ENCODE measurements at places on chromosomes 1 and 21. TPM values are rescaled to one million over a fixed set of nuclear protein-coding genes. Genes with fewer than 3 reads are reported as not detected.

SHE gene
- total RNA-seq = not detected

OR13G1 gene
- total RNA-seq = not detected

ACTN2 gene
- 0.18 TPM for total RNA-seq

TDRD5 gene
- total RNA-seq = not detected

ADGRL2 gene
- total RNA-seq = not detected

- H3K4me3 ChIP-seq = no peak overlapping the region
- no peak for DNase-seq
- H3K4me1 ChIP-seq = no peaks in the 10 kb centered on the region
- H3K36me3 ChIP-seq = peaks cover 17% of the 10 kb centered on the region
- no peaks in the 10 kb centered on the region for H3K27me3 ChIP-seq
These were observed 79.6 kb downstream of the NME7 start for GRCh38 chr1:169288011-169288414.

DNA sequence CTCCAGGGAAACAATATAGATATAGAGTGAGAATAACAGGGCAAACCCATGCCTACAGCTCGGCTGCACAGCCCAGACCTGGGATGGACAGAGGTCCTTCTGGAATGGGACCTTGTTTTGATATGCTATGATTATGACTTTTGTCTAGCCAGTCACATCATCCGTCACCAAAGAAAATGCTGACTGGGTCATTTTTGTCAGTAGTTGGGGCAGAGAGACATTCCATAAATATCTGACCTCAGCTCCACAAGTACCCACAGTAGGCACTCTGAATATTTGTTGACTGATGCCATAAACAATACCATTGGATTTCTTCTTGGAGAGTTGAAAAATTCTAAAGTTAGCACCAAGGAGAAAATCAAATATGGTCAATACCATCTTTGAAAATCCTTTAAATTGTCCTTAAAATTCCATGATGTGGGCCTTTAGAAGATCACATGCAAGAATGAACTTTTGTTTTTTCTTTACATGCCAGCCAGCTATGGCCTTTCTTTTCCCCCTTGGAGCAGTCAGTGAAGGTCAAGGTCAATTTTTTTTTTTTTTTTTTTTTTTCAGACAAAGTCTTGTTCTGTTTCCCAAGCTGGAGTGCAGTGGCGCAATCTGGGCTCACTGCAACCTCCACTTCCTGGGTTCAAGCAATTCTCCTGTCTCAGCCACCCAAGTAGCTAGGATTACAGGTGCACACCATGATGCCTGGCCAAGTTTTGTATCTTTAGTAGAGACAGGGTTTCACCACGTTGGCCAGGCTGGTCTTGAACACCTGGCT lies 7.3 kb downstream of the TMCO4 start:
- no peak overlapping the region for H3K27ac ChIP-seq
- H3K27me3 ChIP-seq = no peaks in the 10 kb centered on the region
- no peak for DNase-seq
- H3K4me3 ChIP-seq = no peak overlapping the region

GRCh38 chr1:61781151-61781550 lies 38.9 kb downstream of the PATJ start:
- no peaks in the 10 kb centered on the region for H3K27me3 ChIP-seq
- H3K4me3 ChIP-seq = no peak overlapping the region
- peaks cover 2% of the 10 kb centered on the region for H3K36me3 ChIP-seq
- H3K4me1 ChIP-seq = peaks cover 48% of the 10 kb centered on the region

- H3K27ac ChIP-seq = no peak overlapping the region
- H3K27me3 ChIP-seq = no peaks in the 10 kb centered on the region
- H3K4me1 ChIP-seq = peaks cover 6% of the 10 kb centered on the region
- no peaks in the 10 kb centered on the region for H3K36me3 ChIP-seq
- no peak for DNase-seq
- H3K4me3 ChIP-seq = no peak overlapping the region
These were observed 76.6 kb downstream of the HHAT start for GRCh38 chr1:210405316-210405715.

- DNase-seq = no peak
- H3K4me1 ChIP-seq = peaks cover 10% of the 10 kb centered on the region
- H3K4me3 ChIP-seq = no peak overlapping the region
- peaks cover under 1% of the 10 kb centered on the region for H3K27me3 ChIP-seq
- H3K27ac ChIP-seq = no peak overlapping the region
- no peaks in the 10 kb centered on the region for H3K36me3 ChIP-seq
These were observed 38.7 kb upstream of the GPR157 start for GRCh38 chr1:9167638-9168037.

DNA sequence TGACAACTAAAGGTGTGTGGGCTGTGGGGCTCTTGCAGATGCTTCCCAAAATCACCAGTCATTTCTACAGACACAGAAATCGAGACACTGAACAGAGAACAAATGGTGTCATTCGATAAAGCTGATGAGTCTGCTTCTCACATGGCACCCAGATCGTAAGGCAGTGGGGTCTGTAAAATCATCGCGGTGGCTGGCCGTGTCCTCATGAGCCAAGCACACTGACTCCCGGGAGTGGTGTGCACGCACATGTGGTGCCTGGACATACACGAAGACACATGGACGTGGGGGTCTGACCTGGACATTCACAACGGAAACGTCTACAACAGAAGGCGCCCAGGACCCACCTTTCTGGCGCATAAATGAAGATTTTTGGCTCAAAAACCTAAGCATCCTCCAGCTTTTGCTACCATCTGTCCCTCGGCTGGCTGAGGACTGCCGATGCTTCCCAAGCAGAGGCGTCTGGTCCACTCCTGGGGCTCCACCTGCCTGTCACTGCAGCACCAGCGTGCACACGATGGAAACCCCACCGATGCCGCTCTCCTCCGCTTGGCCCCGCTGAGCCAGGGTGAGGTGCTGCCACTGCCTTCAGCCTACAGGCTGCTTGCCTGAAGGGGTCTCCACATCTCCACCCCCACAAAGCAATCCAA lies 6.8 kb downstream of the SMIM1 start:
- no peak overlapping the region for H3K4me3 ChIP-seq
- no peaks in the 10 kb centered on the region for H3K27me3 ChIP-seq
- no peak overlapping the region for H3K27ac ChIP-seq
- H3K36me3 ChIP-seq = peaks cover 26% of the 10 kb centered on the region
- peaks cover 4% of the 10 kb centered on the region for H3K4me1 ChIP-seq
- DNase-seq = no peak

DNA sequence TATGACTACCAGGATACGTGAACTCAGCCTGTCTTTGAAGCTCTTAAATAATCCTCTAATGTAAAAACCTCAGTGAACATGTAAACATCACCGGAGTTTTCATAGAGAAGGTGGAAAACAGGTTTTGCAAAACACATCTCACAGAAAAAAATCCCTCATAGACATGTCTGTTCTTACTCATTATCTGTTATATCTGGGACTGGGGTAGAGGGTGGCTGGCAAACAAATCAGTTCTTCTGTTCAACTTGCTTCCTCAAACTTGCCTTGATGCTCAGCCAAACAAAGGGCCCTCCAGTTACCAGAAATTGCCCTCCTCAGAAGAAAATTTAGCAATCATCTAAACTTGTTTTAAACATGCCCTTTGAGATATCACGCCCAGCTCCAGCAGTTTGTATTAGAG lies 66.1 kb upstream of the CXADR start:
- H3K36me3 ChIP-seq = no peaks in the 10 kb centered on the region
- no peak for DNase-seq
- H3K27ac ChIP-seq = no peak overlapping the region
- H3K4me3 ChIP-seq = no peak overlapping the region

- H3K36me3 ChIP-seq = no peaks in the 10 kb centered on the region
- H3K27me3 ChIP-seq = no peaks in the 10 kb centered on the region
- DNase-seq = peak; percentile 61
- no peak overlapping the region for H3K27ac ChIP-seq
- peaks cover 32% of the 10 kb centered on the region for H3K4me1 ChIP-seq
- H3K4me3 ChIP-seq = no peak overlapping the region
These were observed 109.6 kb downstream of the PRDM2 start for GRCh38 chr1:13809461-13810159.
